ENCODE measurements at places on chromosomes 13 and 19.

DNA sequence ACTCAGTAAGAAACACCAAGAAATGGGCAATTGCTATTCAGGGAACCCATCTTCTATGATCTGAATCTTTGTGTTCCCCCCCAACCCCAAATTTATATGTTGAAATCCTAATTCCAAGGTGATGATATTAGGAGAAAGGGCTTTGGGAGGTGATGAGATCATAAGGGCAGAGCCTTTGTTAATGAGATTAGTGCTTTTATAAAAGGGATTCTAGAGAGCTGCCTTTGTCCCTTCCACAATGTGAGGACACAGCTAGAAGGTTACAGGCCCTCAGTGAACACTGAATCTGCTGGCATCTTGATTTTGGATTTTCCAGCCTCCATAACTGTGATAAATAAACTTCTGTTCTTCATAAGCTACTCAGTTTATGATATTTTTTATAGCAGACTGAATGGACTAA, 376.0 kb downstream of the DIAPH3 start:
- no peaks in the 10 kb centered on the region for H3K27me3 ChIP-seq
- no peak for DNase-seq
- H3K27ac ChIP-seq = no peak overlapping the region
- peaks cover 10% of the 10 kb centered on the region for H3K4me1 ChIP-seq
- no peak overlapping the region for H3K4me3 ChIP-seq
- no peaks in the 10 kb centered on the region for H3K36me3 ChIP-seq

- no peak overlapping the region for H3K27ac ChIP-seq
- H3K27me3 ChIP-seq = no peaks in the 10 kb centered on the region
- no peaks in the 10 kb centered on the region for H3K4me1 ChIP-seq
- H3K4me3 ChIP-seq = no peak overlapping the region
- DNase-seq = no peak
- H3K36me3 ChIP-seq = no peaks in the 10 kb centered on the region
Measured at GRCh38 chr13:40518481-40518882, 148.0 kb downstream of the FOXO1 start.

DNA sequence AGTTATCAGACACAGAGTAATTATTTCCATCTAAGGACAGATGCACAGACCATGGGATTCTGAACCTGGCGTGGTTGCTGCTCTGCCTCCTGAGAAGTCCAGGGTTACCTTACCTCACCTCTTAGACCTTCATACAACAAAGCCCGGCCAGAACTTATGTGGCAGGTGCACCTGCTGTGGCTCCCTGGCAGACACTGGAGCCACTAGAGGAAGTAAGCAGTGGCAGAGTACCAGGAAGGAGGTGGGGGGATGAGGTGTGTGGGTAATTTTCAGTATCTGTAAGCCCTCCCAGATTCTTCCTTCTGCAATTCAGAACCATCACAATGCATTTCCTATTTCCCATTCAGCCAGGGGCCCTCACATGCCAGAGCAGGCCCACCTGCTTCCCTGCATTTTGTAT, 106.1 kb upstream of the DOCK9 start:
- H3K36me3 ChIP-seq = no peaks in the 10 kb centered on the region
- H3K4me3 ChIP-seq = no peak overlapping the region
- no peaks in the 10 kb centered on the region for H3K27me3 ChIP-seq
- no peak overlapping the region for H3K27ac ChIP-seq
- no peak for DNase-seq

GRCh38 chr13:71772361-71772760, 94.6 kb downstream of the DACH1 start:
- no peak overlapping the region for H3K27ac ChIP-seq
- no peak overlapping the region for H3K4me3 ChIP-seq
- DNase-seq = peak; percentile 42
- H3K27me3 ChIP-seq = no peaks in the 10 kb centered on the region
- H3K36me3 ChIP-seq = no peaks in the 10 kb centered on the region

DNA sequence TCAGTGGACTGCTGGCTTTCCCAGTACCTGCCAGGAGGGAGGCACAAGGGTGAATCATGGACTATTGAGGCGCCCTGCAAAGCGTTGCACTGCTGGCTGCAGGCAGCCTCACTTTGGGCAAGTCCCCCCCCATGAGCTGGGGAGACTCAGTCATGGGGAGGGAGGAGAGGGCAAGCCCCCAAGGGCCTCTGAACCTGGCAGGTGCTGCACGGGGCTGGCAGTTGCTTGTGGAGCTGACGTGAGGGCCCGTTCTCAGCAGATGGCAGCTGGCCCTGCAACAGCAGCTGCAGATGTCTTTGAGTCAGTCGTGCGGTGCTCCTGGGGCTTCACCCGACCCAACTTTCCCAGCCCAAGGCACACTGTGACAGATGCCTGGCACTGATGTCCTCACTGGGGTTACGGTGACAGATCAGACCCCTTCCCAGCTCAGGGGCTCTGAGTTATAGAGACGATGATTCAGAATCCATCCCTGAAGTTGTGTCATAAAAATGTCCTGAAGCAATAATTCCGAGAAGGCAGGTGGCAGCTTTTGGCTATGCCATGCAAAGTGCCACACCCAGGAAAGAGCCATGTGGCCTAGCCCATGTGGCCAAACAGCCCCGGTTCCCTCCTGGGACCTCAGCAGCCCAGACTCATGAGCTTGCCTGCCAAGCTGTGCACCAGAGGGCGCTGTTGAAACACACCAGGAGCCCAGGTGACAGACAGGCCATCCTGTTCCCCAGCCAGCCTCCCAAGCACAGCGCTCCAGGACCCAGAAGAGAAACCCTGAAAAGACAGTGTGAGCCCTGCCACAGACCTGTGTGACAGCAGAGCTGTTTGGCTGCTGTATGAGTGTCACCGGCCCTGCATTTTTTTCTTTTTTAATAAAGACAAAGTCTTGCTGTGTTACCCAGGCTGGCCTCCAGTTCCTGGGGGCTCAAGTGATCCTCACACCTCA, 53.6 kb upstream of the LDLR start:
- no peak overlapping the region for H3K27ac ChIP-seq
- DNase-seq = peak; percentile 94
- no peaks in the 10 kb centered on the region for H3K4me1 ChIP-seq
- peaks cover 87% of the 10 kb centered on the region for H3K36me3 ChIP-seq

- no peak for DNase-seq
- H3K36me3 ChIP-seq = peaks cover 81% of the 10 kb centered on the region
- H3K4me1 ChIP-seq = no peaks in the 10 kb centered on the region
- no peak overlapping the region for H3K27ac ChIP-seq
Measured at GRCh38 chr19:16520074-16520973, 21.9 kb downstream of the CHERP start.

- peaks cover 12% of the 10 kb centered on the region for H3K36me3 ChIP-seq
- no peak for DNase-seq
- H3K4me3 ChIP-seq = no peak overlapping the region
Measured at GRCh38 chr19:49336482-49337266, 1.5 kb downstream of the CD37 start.

GRCh38 chr13:85261757-85262346, 537.4 kb downstream of the SLITRK6 start:
- DNase-seq = peak; percentile 42
- H3K4me3 ChIP-seq = no peak overlapping the region
- H3K27me3 ChIP-seq = no peaks in the 10 kb centered on the region
- H3K36me3 ChIP-seq = no peaks in the 10 kb centered on the region
- H3K4me1 ChIP-seq = peaks cover 8% of the 10 kb centered on the region

GRCh38 chr13:46605825-46606554, 53.0 kb downstream of the LRCH1 start:
- peaks cover 51% of the 10 kb centered on the region for H3K4me1 ChIP-seq
- no peak for DNase-seq
- H3K4me3 ChIP-seq = no peak overlapping the region
- no peaks in the 10 kb centered on the region for H3K27me3 ChIP-seq
- no peaks in the 10 kb centered on the region for H3K36me3 ChIP-seq
- no peak overlapping the region for H3K27ac ChIP-seq

DNA sequence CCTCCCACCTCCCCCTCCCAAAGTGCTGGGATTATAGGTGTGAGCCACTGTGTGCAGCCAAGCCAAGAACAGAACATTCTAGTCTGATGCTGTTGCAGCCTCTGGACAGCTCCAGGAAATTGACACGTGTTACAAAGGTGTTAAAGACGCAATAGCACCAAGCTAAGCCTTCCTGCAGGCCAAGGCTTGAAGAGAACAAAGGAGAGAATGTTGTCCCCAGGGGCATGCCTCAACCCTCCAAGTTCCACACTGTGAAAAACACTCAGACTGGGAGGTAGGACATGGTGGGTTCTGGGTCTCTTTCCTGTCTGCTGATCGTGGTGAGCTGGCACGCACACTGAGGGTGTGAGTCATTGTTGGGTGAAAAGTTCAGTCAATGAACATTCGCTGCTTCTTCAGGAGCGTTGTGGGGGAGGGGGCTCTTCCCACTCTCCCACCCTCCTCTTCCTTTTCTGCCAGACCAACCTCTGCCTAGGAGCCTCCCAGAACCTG, 5.3 kb upstream of the PTPRS start:
- H3K27me3 ChIP-seq = no peaks in the 10 kb centered on the region
- H3K27ac ChIP-seq = no peak overlapping the region
- no peak overlapping the region for H3K4me3 ChIP-seq
- peak; percentile 44 for DNase-seq
- no peaks in the 10 kb centered on the region for H3K4me1 ChIP-seq

DNA sequence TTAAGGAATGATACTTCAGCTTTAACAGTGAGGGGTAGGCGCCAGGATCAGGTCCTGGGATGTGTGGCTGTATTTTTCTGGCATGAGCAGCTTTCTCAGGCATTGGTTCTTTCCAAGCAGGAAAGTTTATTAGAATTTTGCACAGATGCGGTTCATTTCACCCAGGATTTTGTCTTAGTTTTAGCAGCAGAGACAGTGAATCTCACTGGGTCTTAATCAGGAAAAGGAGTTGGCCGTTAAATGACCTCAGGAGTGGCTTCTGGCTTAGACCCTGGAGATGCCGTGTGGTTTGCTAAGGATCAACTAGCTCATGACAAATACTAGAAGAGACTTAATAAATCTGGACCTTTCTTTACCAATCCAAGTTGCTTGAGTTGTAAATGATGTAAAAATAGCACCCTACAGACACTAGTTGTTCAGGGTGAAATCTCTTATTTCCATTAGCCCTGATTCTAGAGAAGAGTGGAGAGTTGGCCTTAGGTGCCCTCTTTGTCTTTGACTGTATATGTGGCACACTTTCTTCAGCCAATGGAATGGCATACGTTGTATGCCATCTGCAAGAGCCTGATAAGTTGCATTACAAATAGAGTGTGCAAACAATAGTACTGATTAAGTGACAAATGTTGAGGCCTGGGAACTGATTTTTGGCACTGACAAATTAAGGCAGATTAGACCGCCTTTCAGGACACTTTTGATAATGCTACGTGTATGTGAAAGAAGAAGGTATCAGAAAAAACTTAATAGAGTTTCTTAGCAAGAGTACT, 34.0 kb downstream of the LRCH1 start:
- no peak for DNase-seq
- H3K27me3 ChIP-seq = no peaks in the 10 kb centered on the region
- H3K4me1 ChIP-seq = peaks cover 80% of the 10 kb centered on the region
- no peak overlapping the region for H3K4me3 ChIP-seq
- H3K36me3 ChIP-seq = no peaks in the 10 kb centered on the region

DNA sequence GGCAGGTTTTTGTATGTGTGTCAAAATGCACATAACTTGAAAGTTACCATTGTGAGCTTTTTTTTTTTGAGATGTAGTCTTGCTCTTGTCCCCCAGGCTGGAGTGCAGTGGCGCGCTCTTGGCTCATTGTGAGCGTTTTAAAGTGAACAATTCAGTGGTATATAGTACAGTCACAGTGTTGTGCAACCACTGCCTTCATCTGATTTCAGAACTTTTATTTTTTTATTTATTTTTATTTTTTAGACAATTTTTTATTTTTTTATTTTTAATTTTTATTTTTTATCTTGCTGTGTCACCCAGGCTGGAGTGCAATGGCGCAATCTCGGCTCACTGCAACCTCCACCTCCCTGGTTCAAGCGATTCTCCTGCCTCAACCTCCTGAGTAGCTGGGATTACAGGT, 15.0 kb downstream of the SLC25A42 start:
- no peak overlapping the region for H3K27ac ChIP-seq
- H3K4me3 ChIP-seq = no peak overlapping the region
- H3K4me1 ChIP-seq = peaks cover 16% of the 10 kb centered on the region
- no peaks in the 10 kb centered on the region for H3K27me3 ChIP-seq
- DNase-seq = no peak

DNA sequence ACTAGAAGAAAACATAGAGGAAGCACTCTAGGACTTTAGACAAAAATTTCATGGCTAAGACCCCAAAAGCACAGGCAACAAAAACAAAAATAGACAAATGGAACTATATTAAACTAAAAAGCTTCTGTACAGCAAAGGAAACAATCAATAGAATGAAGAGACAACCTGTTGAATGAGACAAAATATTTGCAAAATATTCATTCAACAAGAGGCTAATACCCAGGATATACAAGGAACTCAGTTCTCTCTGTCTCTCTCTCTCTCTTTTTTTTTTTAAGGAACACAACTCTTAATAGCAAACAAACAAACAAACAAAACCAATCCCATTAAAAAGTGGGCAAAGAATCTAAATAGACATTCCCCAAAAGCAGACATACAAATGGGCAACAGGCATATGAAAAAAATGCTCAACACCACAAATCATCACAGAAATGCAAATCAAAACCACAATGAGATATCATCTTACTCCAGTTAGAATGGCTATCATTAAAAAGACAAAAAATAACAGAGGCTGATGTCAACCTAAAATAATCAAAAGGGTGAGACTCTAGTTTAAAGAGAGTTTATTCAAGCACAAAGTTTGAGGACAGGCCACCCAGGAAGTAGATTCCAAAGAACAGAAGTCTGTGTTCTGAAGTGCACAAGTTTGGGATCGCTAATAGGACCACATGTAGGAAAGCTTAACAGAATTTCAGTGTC, 27.1 kb upstream of the SLC7A9 start:
- H3K4me3 ChIP-seq = no peak overlapping the region
- H3K36me3 ChIP-seq = no peaks in the 10 kb centered on the region
- no peak overlapping the region for H3K27ac ChIP-seq
- H3K4me1 ChIP-seq = no peaks in the 10 kb centered on the region
- DNase-seq = no peak

DNA sequence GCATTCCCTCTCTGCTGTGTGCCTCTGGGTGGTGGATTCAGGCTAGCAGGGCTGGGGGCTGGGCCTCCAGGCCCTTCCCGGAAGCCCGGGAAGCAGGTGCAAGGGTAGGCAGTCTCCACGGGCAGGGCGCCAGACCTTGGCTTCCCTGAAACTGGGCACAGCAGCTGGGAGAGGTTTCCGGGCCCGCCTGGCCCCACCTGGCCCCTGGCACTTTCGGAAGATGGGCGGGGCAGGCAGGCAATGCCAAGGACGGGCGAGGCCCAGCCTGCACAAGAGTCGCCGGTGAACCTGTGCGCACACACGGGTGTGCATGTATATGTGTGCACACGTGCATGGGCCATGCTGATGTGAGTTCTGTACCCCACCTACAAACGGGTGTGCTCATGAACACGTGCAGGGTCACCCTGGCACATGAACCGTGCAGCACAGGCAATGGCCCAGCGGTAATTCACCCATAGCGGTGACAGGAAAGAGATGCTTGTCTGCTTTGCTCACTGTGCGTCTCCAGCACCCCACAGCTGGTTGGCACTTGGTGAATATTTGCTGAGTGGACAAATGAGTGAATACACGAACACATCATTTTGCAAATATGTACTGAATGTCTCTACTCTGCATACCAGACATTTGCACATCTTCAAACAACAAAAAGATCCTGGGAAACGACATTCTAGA, 15.3 kb downstream of the GADD45B start:
- peaks cover 5% of the 10 kb centered on the region for H3K27me3 ChIP-seq
- H3K4me3 ChIP-seq = no peak overlapping the region
- DNase-seq = peak; percentile 46
- H3K4me1 ChIP-seq = peaks cover 8% of the 10 kb centered on the region
- no peak overlapping the region for H3K27ac ChIP-seq
